ENCODE measurements at places on chromosomes 13 and 19.

- no peak for DNase-seq
Measured at GRCh38 chr13:43631106-43631505, 155.7 kb downstream of the ENOX1 start.

DNA sequence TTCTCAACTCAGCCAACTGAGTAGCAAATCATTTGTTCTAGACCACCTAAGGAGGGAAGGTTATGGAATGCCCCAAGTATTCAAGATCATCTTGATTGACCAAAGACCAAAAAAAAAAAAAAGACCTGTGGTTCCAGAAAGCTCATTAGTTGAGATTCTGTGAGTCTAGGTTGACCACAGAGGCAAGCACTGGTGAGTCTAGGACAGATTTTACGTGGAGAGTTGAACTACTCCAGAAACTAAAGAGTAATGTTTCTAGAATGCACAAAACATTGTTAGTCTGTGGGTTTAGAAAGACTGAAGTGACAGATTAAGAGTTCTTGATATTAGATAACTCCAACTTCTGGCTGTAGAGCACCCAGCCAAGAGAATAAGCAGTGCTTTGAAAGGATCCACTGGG, 4.0 kb upstream of the CYTH2 start:
- no peak for DNase-seq

GRCh38 chr19:28667348-28667977, 545.5 kb downstream of the UQCRFS1 start:
- no peak for DNase-seq

GRCh38 chr13:96650301-96650886, 343.9 kb downstream of the OXGR1 start:
- DNase-seq, result no peak

DNA sequence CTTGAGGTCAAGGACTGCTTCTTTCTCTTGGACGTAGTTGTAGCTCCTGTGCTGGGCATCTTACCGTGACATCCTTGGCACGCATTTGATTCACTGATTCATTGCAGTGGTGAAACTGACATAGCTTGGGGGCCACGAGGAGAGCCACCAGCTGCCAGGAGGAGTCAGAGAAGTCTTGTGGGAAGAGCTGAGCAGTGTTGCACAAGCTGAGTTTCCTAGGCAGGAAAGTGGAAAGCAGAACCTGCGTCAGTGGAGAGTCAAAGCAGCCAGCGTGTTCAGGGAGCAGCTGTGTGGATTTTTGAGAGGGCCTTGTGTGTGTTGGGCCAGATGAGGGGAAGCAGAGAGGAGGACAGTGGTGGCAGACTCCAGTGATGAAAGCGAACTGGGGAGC, 5.3 kb upstream of the GPR183 start:
- no peak for DNase-seq

DNA sequence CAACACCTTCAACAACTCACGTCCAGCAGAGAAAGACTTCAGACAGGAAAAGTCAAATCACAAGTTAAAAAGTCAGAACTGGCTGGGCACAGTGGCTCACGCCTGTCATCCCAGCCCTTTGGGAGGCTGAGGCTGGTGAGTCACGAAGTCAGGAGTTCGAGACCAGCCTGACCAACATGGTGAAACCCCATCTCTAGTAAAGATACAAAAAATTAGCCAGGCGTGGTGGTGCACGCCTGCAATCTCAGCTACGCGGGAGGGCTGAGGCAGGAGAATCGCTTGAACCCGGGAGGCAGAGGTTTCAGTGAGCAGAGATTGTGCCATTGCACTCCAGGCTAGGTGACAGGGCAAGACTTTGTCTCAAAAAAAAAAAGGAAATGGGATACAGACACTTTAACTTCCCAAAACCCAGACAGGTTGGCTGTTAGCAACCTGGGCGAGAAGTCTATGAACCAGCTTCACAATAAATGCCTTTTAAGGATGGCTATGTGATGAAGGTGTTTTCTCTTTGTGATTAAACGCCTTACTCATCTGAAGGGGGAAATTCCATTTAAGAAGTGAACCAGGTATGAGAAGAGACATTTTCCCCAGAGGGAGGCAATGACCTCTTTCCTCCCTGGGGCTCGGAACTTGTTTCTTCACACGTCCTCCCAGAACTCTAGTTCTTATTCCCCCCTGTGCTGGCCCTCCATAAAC, 80.4 kb downstream of the INSR start:
- no peak for DNase-seq

- DNase-seq, result no peak
Measured at GRCh38 chr19:34806976-34807860, 34.2 kb upstream of the ZNF599 start.

DNA sequence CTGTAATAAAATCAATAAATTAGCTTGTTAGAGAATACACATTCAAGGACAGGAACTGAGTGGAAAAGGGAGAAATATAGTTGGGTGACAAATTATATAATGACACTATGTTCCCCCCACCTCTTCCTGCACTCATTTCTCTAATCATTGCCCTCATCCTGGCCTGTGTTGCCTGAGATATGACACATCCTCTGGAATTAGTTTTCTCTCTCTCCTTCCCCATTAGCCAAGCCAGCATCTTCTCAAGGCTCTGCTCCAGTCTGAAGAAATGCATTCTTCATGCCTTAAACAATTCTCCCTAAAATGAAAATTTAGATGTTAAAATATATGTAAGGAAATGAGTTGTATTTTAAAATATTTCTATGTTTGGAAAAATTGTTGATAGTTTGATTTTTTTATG, 280.3 kb downstream of the POU4F1 start:
- DNase-seq, result no peak

- DNase-seq, result no peak
Measured at GRCh38 chr13:114152831-114153371, 20.5 kb upstream of the RASA3 start.

DNA sequence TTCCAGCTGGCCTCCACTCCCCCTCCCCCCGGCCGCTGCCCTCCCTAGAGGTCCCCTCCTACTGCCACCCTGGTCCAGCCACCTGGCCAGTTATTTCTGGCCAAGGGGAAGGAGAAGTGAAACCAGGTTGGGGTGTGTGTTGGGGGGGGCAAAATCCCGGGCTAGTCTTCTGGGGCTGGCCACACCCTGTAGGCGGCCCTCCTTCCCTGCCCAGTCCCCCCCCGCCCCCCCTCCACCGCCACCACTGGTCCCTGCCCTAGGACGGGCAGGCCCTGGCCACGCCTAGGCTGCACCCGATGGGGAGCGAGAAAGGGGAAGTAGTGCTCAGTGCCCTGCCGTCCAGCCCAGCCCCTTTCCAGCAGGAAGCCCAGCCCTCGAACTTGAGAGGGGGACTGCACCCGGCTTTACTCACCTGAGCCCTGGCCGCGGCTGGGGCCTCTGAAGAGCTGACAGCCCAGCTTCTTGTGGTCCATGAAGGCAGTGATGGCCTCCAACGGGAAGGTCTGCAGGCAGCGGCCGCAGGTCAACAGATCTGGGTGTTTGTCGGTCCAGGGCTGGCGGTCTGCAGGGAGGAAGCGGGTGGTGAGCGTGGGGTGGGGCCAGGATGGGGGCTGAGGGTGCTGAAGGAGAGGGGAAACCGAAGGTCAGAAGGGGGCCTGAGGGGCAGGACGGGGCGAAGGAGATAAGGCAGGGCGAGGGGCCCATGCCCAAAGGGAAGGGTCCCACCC, 813 bp downstream of the ZNF296 start:
- peak; percentile 83 for DNase-seq

GRCh38 chr13:44934724-44935123, 54.5 kb downstream of the NUFIP1 start:
- no peak for DNase-seq

- DNase-seq, result no peak
Measured at GRCh38 chr13:30196025-30196424, 111.3 kb downstream of the KATNAL1 start.

- no peak for DNase-seq
Measured at GRCh38 chr13:23069566-23069965, 111.2 kb upstream of the SGCG start.

- DNase-seq, result no peak
Measured at GRCh38 chr19:54439174-54439851, 9.7 kb upstream of the LENG8 start.

DNA sequence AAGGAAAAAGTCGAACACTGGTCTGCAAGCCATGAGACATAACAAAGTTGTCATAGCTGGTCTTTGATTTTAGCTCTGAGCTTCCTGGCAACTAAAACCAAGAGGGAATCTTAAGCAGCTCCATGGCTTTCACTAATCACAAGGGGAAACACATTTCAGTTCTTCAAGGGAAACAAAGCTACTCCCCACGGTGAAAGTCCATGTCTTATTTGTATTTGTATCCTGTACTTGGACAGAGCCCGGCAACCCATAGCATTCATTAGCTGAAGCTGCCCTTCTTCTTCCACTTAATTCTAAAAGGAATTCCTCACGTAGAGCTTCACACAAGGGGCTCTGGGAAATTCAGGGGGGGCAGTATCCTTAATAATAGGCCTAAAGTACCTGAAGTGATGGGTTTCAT, 128.9 kb downstream of the RGCC start:
- no peak for DNase-seq

DNA sequence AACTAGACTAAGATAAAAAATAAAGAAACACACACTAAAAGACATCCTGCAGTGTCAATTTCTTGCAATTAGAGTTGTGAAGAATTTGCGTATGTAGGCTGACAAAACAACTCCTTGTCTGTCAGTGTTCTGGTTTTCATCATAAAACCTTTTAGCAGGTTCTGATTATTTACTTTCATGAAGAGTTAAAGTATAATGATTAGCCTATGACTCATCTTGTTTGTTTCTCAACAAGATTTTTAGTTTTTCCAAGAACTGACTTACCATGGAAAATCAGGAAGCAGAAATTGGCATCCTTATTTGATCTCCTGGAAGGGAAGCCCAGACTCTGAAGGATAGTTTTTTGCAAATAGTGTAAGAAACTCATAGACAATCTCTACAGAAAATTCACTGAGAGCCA, 848.7 kb upstream of the PCDH9 start:
- no peak for DNase-seq

- no peak for DNase-seq
Measured at GRCh38 chr13:21929400-21929799, 258.5 kb downstream of the FGF9 start.

- DNase-seq, result no peak
Measured at GRCh38 chr19:13848798-13849676, 27.9 kb upstream of the NANOS3 start.

GRCh38 chr13:20131057-20131832, 29.6 kb downstream of the GJA3 start:
- no peak for DNase-seq

DNA sequence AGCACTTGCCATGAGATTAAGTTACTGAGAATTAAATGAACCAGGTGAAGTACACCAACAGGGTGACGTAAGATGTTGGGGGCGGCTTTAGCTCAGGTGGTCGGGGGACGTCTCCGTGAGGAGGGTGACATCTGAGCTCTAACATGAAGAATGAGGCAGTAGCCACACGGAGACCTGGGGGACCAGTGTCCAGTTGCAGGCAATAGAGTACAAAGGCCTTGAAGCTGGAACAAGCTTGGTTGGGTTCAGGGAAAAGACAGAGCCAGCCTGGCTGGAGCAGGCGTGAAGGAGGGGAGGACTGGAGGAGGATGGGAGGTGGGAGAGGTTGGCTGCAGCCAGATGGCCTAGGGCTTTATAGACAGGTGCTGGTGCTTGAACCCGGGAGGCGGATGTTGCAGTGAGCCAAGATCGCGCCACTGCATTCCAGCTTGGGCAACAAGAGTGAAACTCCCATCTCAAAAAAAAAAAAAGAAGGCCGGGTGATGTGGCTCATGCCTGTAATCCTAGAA, 1.6 kb downstream of the SPINT2 start:
- DNase-seq, result no peak

- DNase-seq, result no peak
Measured at GRCh38 chr19:38388349-38389100, at the start of gene SPRED3. SPRED3 (plus strand) TSS chr19:38388697; CDS start chr19:38390303, 1,606 bp downstream.
